Testis (tissue), 5 donors: ENCODE measurements at places on chromosomes 3 and 15.

GRCh38 chr3:59609657-59610348 is 560.0 kb upstream of the CFAP20DC start:
- no peaks in the 10 kb centered on the region for H3K27me3 ChIP-seq
- H3K36me3 ChIP-seq = no peaks in the 10 kb centered on the region
- H3K4me3 ChIP-seq = no peak overlapping the region
- H3K27ac ChIP-seq = no peak overlapping the region
- H3K4me1 ChIP-seq = no peaks in the 10 kb centered on the region
- DNase-seq = no peak

- no peak overlapping the region for H3K27ac ChIP-seq
- no peak for DNase-seq
- H3K27me3 ChIP-seq = no peaks in the 10 kb centered on the region
These were observed 2.9 kb upstream of the FXR1 start for GRCh38 chr3:180909369-180910127.

GRCh38 chr3:108062051-108062450 is 28.8 kb downstream of the CD47 start:
- DNase-seq = no peak
- H3K27me3 ChIP-seq = no peaks in the 10 kb centered on the region
- no peak overlapping the region for H3K4me3 ChIP-seq

GRCh38 chr15:22973987-22974386 is 6.2 kb downstream of the CYFIP1 start:
- H3K4me3 ChIP-seq = no peak overlapping the region
- DNase-seq = no peak
- H3K27me3 ChIP-seq = no peaks in the 10 kb centered on the region
- peaks cover 3% of the 10 kb centered on the region for H3K4me1 ChIP-seq

GRCh38 chr3:132293251-132293650 is 24.0 kb upstream of the ACP3 start:
- H3K4me3 ChIP-seq = no peak overlapping the region
- no peak overlapping the region for H3K27ac ChIP-seq
- DNase-seq = no peak
- H3K4me1 ChIP-seq = peaks cover 7% of the 10 kb centered on the region
- no peaks in the 10 kb centered on the region for H3K36me3 ChIP-seq

DNA sequence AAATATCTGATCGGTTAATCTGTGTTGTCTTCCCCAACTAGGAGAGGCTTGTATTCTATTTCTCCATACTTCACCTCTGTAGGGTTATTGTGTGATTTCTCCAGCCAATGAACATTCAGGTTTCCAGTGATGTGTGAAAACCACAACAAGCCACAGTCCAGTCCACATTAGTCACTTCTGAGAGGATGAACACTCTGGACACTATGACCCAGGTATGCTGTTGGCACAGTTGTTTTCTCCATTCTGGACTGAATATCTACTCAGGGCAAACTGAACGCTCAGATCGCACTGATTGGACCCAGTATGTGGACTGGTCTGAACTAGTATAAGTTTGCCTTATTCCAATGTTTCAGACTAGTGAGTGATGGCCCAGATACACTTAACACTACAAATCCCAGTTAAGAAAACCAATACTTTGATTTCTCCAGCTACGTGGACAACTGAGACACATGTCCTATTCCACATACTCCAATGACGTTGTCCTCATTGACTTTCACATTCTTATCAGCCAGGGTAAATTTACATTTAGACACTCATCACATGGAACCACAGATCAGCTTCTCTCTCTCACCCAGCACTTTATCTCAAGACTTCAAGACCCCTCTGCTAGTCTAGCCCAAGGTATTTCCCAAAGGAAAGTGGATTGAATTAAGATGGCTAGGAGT is 587.4 kb upstream of the SGO1 start:
- no peaks in the 10 kb centered on the region for H3K4me1 ChIP-seq
- no peak overlapping the region for H3K4me3 ChIP-seq
- H3K36me3 ChIP-seq = no peaks in the 10 kb centered on the region
- no peak overlapping the region for H3K27ac ChIP-seq

DNA sequence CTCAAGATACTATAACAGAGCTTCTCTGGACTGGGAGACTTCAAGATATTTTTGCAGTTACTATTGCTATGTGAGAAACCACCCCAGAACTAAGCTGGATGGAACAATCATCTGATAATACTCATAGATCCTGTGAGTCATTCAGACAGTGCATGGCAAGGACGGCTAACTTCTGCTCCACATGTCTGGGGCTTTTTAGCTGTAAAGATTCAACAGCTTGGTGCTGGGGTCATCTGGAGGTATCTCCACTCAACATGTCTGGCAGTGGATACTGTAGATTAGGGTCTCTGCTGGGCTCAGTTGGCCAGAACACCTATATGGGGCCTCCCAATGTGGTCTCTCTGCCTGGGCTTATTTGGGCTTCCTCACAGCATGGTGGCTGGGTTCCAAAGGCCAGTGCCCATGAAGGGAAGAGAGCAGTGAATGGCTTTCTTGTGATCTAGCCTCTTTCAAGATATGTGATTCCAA is 117.3 kb upstream of the SLC7A14 start:
- DNase-seq = no peak
- H3K27me3 ChIP-seq = no peaks in the 10 kb centered on the region
- no peak overlapping the region for H3K4me3 ChIP-seq
